ENCODE measurements at places on chromosomes 7 and 10.

GRCh38 chr7:23714150-23714464 lies 4.1 kb downstream of the STK31 start:
- DNase-seq, result no peak

DNA sequence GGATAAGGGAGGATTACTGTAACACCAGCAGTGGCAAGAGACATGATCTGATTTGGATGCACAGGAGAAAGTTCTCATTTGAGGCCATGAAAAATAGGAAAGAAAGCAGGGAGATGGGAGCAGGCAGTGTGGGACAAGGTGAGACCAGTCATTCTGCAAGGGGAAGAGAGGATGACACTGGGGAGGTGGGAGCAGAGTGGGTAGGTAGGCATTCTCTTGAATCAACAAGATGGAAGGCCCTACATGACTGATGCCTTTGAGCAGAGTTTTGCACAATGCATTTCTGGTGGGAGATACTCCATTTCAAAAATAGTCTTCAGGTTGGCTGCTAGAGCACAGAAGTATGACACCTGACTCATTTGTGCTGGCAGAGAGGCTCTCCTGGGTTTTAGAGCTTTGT lies 10.5 kb downstream of the RPS24 start:
- DNase-seq, result no peak

GRCh38 chr10:93816123-93816747 lies 58.5 kb downstream of the LGI1 start:
- DNase-seq, result peak; percentile 76

DNA sequence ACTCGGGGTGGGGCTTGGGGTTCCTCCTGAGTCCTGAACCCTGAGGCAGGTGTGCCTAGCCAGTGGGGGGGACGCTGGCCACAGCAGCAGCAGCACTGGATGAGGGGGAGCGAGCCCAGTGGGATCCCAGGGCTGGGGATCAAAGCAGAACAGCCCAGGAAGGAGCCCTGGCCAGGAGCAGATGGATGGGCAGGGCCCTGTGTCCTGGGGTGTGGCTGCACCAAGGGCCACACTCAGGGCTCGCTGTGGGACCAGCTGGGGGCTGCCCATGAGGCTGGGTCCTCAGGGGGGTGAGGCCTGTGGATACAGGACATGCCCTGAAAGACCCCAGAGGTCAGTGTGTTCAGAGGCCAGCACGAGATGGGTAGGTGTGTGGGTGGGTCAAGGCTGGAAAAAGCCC lies 50.9 kb downstream of the STK32C start:
- DNase-seq, result no peak

DNA sequence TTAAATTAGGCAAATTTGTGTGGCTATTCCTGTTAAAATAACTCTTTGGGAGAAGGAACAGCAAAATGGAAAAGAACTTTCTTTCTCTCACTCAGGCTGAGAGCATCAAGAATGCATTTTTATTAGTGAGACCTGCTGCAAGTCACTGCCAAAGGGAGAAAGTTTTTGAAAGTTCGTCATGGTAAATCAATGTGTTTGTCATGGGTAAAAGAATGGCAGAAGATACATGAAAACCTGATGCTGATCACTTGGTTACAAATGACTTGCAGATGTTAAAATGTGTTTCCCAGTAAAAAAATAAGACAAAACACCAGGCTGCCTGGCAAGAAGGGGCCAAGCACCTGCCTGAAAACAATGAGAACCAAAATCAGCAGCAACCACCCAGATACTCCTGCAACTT lies 484.7 kb upstream of the NRP1 start:
- no peak for DNase-seq

DNA sequence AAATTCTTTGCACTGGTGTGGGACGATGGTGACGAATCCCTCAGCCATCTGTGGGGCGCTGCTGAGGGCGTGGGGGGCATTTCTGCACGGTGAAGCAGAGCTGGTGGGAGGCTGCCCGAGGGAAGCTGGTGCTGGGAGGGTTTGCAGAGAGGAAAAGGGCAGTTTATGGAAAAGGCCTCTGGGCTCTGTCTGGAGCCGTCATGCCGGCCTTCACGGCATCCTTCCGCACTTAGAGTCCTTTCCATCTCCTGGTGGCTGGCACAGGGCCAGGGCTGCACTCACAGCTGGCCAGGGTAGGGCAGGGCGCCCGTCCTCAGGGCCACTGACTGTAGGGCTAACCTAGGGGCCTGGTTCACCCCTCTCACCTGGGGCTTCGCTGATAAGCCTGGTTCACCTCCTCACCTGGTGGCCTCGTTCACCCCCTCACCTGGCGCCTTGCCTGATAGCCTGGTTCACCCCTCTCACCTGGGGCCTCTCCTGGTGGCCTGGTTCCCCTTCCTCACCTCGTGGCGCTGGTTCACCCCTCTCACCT lies 598 bp upstream of the AMZ1 start:
- peak; percentile 68 for DNase-seq

DNA sequence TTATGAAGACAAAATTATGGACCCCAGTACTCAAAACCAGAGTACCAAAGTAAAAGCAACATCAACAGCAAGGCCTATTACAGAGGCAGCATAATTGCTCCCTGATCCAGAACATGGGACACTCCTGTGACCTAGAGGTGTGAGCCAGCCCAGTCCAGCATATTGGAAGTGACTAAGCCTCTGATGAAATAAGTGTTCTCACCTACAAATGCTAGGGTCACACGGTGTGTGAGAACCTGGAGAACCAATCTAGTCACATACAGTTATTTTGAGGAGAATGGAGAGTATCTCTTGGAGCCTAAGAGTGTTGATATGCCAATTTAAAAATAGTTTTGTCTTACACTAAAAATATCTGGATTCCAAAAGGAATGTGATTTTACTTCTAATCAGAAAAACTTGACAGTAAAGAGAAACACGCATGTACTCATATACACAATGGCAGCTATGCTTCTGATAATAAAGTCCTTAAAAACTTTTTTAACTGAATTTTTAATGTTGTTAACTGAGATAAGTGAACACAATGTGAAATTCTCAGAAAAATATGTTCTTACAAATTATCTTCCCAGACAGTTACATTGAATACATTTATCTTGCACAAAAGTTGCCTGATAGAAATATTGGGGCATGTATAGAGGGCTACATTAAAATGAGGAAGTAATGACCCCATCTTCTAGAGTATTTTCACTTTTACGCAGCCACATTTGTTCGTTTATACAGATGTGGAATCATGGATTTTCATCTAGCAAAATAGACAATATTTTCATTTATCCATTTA lies 56.8 kb upstream of the CD36 start:
- no peak for DNase-seq

DNA sequence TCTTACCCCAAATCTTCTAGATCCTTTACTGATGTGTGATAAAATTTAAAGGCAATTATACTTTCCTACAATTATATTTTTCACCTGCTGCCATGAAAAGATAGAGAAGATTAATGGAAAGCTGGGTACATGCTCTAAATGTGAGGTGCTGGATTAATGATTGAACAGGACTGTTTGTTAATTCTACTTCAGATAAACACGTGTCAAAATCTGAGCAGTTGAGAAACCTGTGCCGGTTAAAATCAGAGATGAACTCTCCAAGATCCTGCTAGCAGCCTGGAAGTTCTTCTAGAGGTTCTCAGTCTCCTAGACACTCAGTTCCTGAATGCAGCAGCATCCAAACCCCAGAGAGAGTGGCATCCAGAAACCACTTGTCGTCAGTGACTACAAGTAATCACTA lies 69.2 kb downstream of the INHBA start:
- DNase-seq, result no peak

- no peak for DNase-seq
These were observed 60.6 kb upstream of the AKR1E2 start for GRCh38 chr10:4765428-4765827.

DNA sequence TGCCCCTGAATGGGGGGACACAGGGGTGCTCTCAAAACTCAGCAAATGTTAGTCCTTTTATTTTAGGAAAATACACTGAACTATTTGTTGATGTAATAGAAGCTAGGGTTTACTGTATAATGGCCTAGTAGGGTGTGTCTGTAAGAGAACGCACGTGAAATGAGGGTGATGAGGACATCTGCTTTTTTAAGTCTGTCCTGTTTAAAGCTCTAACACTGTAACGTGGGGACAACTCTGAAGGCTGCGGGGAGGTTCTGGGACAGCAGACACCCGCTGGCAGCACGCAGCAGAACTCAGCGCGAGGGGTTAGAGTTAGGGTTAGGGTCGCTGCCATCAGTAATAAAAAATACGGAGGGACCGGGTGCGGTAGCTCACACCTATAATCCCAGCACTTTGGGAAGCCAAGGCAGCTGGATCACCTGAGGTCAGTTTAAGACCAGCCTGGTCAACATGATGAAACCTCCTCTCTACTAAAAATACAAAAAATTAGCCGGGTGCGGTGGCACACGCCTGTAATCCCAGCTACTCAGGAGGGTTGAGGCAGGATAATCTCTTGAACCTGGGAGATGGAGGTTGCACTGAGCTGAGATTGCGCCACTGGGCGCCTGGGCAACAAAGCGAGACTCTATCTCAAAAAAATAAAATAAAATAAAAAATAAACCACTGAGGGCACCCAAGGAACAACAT lies 98.0 kb downstream of the CTBP2 start:
- DNase-seq, result no peak

- DNase-seq, result no peak
These were observed 5.2 kb downstream of the ZNF655 start for GRCh38 chr7:99563650-99564049.

DNA sequence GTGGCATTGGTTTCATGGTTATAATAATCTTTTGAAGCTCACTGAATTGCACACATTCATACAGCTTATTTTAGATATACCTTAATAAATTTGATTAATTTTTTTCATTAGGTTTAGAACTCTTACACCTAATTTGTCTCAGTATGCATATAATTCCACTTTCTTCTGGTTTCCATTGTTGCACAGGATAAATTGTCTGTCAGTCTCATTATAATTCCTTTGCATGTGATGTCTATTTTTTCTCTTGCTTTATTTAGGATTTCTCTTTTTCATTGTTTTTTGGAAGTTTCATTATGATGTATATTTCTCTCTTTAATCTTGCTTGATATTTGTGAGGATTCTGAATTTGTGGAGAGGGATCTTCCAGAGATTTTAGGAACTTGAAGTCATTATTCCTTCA lies 84.7 kb downstream of the ARL5B start:
- no peak for DNase-seq

DNA sequence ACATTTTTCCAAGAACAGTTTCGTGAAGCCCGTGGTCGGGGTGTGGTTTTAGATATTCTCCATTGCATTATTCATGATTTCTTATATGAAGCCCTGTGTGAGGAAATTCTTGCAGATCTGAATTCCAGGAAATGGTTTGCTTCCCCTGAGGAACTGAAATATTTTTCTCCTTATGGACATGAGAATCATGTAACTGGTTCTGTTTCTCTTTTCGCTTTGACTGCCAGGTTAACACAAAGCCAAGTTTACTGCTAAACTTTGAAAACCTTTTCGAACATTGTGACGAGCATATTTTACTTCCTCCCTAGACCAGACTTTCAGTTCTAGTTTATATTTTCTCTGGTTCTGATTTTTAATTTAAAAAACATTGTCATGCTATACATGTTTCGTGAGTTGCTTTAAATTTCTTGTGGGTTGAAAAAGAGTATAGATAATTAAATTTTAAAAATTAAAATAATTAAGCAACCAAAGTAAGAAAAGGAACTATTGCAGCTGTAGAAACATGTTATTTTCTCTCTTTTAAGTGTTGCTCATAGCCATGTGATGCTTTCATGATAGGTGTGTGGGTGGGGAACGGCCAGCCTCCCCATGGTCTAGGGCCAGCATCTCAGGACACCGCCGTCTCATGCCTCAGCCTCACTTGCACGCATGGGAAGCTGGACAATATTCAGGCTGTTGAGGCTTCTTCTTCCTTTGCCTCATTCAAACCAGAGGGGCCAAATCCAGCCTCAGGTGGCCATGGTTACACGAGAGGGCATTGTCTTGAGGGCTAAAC lies 97.1 kb downstream of the CREB5 start:
- DNase-seq, result no peak

- no peak for DNase-seq
These were observed 23.9 kb upstream of the PTPRN2 start for GRCh38 chr7:158611541-158611940.

GRCh38 chr7:95865716-95866371 lies 93.5 kb downstream of the DYNC1I1 start:
- DNase-seq, result no peak

- DNase-seq, result no peak
These were observed 1.2 kb upstream of the MAP3K8 start for GRCh38 chr10:30432622-30433305.

DNA sequence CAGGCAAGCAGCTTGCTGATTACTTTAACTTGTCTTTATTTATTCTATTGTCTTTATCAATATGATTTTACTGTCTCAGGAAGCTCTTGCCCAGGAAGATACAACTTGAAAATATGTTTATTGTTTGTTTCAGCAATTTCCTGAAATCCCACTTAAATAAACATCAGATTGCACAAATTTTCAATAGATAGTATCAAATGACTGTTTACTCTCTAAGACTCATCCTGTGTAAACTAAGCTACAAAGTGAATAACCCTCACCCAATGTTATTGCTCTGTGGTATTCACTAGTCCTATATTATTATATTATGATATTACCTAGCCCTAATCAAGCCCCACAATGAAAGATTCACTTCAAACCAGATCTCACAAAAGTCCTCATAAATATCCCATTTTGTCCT lies 130.4 kb upstream of the HPS1 start:
- no peak for DNase-seq

GRCh38 chr7:108149908-108150307 lies 19.7 kb upstream of the LAMB4 start:
- no peak for DNase-seq

GRCh38 chr7:81264116-81264515 lies 345.3 kb upstream of the SEMA3C start:
- DNase-seq, result no peak

- no peak for DNase-seq
These were observed 81.6 kb downstream of the DNAJB6 start for GRCh38 chr7:157418204-157419034.

DNA sequence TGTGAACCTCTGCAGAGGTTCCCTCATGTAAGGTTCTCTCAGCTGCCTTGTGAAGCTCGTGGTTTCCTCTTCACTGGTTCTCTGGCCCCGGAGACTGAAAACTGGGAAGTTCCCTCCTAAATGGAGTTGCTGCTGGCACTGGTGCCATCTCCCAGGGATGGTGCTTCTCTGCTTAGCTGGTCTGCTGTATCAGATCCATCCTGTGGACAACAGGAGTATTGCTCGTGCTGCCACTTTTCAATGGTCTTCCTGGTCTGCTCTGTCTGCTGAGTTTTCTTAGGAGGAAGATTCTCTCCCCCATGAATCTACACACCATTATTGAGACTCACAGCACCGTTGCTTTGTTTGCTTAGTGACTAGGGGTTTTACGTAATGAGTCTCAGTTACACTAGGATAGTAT lies 247.8 kb downstream of the OTUD1 start:
- DNase-seq, result no peak

- DNase-seq, result no peak
These were observed 223.5 kb downstream of the ARHGAP12 start for GRCh38 chr10:31705136-31705535.

GRCh38 chr7:126079151-126079550 lies 1149.5 kb upstream of the POT1 start:
- no peak for DNase-seq
